ENCODE measurements at places on chromosomes 16 and 17.

- DNase-seq: no peak
Observed at GRCh38 chr17:22671110-22671509, 978.8 kb downstream of the KCNJ18 start.

- DNase-seq: no peak
Observed at GRCh38 chr17:63998721-63999679, 849 bp downstream of the PRR29 start.

DNA sequence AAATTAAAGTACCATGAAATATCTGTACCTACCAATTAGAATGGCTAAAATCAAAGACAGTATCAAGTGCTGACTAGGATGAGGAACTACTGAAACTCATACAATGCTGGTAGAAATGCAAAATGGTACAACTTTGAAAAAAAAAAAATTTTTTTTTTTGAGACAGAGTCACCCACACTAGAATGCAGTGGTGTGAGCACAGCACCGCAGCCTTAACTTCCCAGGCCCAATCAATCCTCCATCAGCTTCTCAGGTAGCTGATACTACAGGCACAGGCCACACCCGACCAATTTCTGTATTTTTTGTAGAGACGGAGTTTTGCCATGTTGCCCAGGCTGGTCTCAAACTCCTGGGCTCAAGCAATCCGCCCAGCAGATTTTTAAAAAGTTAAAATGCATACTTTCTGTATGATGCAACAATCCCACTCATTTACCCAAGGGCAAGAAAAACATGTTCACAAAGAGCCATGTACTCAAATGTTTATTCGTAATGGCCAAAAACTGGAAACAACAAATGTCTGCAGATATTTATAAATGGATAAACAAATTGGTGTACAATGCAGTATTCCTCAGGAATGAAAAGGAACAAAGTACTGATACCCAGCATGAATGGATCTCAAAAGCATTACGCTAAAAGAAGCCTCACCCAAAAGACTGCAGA, 8.7 kb downstream of the SMURF2 start:
- DNase-seq: no peak

GRCh38 chr17:7045492-7046126, 1.7 kb upstream of the SLC16A11 start:
- no peak for DNase-seq
